ACHN (cell line): ENCODE measurements at places on chromosomes 7 and 10.

DNA sequence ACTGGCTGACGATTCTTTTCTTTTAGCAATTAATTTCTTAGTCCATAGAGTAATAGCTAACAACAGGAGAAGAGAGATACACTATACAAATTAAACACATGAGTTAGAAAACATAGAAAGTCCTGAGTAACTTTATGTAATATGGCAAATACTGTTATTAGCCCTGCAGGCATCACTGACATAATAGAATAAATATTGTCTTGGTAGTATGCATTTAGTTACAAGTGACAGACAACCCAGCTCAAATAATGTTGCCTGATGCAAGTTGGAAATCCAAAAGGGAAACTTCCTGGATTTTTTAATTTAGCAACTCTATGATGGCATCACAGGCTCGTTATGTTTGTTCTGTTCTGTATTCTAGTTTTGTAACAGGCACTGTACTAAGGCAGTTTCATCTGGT is 95.1 kb downstream of the DKK1 start:
- DNase-seq, result no peak

DNA sequence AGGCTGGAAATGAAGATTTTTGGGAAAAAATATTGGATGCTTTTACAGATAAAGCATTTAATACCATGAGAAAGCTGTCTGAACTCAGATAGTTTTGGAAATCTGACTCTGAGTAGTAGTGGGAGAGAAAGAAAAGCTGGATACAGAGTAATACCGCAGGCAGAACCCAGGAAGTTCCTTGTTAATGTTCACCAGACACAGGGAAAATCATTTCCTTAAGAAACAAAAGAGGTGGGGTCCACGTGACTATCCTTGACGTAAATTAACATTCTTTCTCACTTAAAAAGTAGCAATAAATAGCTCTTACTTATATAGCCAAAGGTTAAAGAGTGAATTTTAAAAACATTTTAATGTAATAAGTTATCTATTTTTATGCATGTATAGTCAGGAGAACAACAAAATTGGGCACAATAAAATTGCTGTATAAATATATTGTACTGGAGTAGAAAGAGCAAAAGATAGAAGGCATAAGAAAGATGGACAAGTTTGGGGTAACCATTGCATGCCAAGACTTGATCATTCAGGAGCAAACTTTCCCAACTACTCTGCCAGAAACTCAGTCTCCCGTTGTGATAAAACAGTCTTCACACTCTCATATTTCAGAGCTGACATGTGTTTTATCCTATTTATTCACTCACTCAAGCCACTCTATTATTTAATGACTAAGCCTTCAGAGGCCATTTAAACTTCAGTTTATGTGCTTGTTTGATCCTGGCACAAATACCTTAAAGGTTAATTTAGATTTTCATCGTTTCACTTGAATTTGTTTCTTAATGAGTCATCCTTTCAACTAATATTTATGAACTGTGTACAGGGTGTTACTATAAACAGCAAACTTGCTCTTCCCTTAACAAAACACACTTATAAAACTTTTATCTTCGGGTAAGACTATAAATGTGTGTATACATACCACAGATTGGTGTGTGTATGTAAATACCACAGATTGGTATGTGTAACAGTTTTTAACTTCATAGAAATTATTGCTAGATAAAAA is 143.1 kb downstream of the GNAI1 start:
- DNase-seq, result peak; percentile 87

GRCh38 chr10:27258838-27259812 is 18.5 kb upstream of the ACBD5 start:
- DNase-seq, result peak; percentile 16

- no peak for DNase-seq
These were observed 6.1 kb upstream of the PDK4 start for GRCh38 chr7:95602421-95602820.

- no peak for DNase-seq
These were observed 36.2 kb downstream of the CCDC126 start for GRCh38 chr7:23633417-23633816.
